A549 treated with ZK216348 at 1 μM for 4 hours (cell line): ENCODE measurements at places on chromosomes 1 and 21. TPM values are rescaled to one million over a fixed set of nuclear protein-coding genes. Genes with fewer than 3 reads are reported as not detected.

The BCL2L15 gene
- total RNA-seq: 0.64 to 2.0 TPM (median 0.86 TPM) in 5 replicates

The NBPF6 gene
- total RNA-seq: 0.26 TPM in 1 of 5 replicates, not detected in the others

The STYXL2 gene
- total RNA-seq: not detected in 5 replicates

The SPRR2D gene
- total RNA-seq: not detected in 5 replicates

The S100A14 gene
- total RNA-seq: 0.55 to 1.3 TPM (median 0.80 TPM) in 5 replicates

The TBX15 gene
- 0.06 to 0.11 TPM (median 0.09 TPM) in 3 of 5 replicates, not detected in the others for total RNA-seq

The USP21 gene
- 15.0 to 24.1 TPM (median 20.5 TPM) in 5 replicates for total RNA-seq

The NMNAT2 gene
- total RNA-seq: 0.42 to 1.5 TPM (median 0.62 TPM) in 5 replicates

The NTNG1 gene
- not detected in 5 replicates for total RNA-seq

The ZNF695 gene
- total RNA-seq: 2.1 to 3.4 TPM (median 2.7 TPM) in 5 replicates

The KRTAP10-12 gene
- total RNA-seq: not detected in 5 replicates

The MYBPH gene
- not detected in 5 replicates for total RNA-seq

The KCNN3 gene
- 0.01 to 0.09 TPM (median 0.07 TPM) in 4 of 5 replicates, not detected in the other for total RNA-seq

The IL10 gene
- not detected in 5 replicates for total RNA-seq

The CYP4A22 gene
- not detected in 5 replicates for total RNA-seq

The PRRX1 gene
- total RNA-seq: 0.04 to 0.74 TPM in 2 of 5 replicates, not detected in the others

The SPATA21 gene
- total RNA-seq: 0.05 TPM in 1 of 5 replicates, not detected in the others

The THEMIS2 gene
- 0.53 to 1.1 TPM (median 0.74 TPM) in 5 replicates for total RNA-seq
